ENCODE measurements at places on chromosomes 5 and 9.

GRCh38 chr5:54093861-54094260 is 216.5 kb downstream of the ARL15 start:
- no peak for DNase-seq

DNA sequence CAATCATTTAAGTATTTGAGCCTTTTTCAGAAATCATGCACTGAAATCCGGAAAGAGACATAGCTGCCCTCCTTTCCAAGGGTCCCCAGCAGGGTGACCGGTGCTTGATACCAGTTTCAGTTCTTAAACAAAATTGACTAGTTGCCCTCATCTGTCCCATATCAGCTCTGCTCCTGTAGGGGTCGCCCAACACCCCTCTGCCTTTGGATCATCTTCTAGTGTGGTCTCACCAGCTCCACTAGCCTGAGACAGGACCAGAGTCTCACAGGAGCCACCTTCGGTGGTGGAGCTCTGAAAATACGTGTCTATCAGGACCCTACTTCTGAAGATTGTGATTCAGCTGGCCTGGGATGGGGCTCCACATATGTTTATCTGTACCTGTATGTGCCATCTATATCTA is 428.2 kb downstream of the ENC1 start:
- no peak for DNase-seq

DNA sequence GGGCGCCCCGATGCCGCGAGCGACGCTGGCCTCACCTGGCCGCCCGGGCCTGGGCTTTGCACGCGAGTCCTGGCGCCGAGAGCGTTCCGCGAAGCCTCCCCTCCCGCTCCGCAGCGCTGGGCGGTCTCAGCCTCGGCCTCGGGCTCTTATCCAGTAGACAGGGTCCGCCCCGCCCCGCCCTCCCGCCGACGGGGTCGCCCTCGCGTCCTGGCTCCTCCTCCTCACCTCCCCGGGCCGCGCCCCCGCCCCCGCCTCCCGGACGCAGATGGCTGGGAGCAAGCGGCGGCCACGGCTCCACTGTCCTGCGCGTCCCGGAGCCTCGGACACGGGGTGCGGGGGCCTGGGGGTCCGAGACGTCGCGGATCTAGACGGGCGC is at the start of gene SLC6A3:
TSS of gene SLC6A3 (minus strand) at position 128 of the 376 bp plus-strand sequence. CDS start 2,243 bp downstream, outside the sequence.
- DNase-seq = peak; percentile 67

DNA sequence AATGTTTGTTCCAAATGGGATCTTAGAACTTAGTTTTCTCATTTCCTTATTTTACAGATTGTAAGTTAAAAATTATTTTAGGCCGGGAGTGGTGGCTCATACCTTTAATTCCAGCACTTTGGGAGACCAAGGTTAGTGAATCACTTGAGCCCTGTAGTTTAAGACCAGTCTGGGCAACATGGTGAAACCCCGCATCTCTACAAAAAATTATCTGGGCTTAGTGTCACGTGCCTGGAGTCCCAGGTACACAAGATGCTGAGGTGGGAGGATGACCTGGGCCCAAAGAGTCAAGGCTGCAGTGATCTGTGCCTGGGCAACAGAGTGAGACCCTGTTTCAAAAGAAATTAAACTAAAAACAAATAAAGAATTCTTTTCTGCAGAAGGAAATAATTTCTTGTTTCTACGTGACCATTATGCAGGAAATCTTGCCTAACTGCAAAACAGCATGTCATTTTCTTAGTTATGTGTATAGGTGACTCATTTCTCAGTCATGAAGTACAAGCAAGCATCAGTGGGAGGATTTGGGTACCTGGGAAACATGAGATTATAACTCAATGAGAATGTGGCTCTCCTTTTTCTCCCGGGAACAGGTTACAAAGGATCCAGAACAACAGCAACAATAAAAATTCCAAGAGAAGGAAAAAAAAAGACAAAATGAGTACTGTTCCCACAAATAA is 375.1 kb upstream of the ST8SIA4 start:
- DNase-seq = no peak

- no peak for DNase-seq
Measured at GRCh38 chr5:17838469-17838868, 204.2 kb downstream of the TAF11L14 start.

- no peak for DNase-seq
Measured at GRCh38 chr5:124457901-124458300, 288.5 kb downstream of the ZNF608 start.

All from neuronal stem cell (in vitro differentiated cells).